ENCODE measurements at places on chromosomes 11 and 22.

DNA sequence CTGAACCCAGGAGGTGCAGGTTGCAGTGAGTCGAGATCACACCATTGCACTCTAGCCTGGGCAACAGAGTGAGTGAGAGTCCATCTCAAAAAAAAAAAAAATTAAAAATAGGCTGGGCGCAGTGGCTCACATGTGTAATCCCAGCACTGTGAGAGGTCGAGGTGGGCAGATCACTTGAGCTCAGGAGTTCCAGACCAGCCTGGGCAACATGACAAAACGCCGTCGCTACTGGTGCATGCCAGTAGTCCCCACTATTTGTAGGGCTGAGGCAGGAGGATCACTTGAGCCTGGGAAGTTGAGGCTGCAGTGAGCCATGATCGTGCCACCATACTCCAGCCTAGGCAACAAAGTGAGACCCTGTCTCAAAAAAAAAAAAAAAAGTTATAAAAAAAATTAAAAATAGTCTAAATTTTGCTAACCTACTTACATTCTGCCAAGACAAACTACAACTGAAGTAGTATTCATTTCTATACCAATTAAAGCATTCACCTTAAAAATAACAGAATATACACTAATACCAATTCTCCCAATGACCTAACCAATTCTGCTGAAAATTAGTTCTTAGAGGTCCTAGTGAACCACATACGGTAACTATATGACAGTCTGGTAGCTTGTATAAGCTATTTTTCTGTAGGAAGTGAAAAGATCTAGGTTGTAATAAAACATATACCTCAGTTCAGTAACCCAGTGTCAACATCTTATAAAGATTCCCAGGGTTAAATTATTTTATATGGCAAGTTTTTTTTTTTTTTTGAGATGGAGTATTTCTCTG is 7.1 kb downstream of the DDX6 start:
- DNase-seq = no peak

DNA sequence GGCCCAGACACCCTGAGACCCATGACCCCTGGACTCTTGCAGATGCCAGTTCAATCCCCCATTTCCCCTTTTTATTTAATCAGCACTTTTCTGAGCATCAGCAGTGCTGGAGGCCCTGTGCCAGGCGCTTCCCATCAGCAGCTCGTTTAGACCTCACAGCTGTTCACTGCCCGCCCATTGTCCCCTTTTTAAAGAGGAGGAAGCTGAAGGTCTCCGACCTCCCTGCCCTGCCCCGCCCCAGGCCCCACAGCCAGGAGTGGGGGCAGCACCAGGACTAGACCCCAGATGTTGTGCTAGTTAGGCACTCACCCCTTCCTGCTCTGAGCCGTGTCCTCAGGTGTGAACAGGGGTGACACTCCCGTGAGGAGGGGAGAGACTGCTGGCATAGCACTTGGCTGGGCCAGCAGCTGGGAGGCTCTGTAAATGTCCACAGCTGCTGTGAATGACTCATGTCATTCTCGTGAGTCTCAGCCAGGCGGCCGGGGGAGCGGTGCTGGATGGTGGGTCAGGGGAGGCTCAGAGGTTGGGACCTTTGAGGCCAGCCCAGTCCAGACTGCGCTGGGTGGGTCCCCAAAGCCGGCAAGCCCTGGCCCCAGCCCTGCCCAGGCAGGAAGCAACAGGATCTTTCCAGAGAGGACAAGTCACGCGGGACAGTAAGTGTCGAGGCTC is 19.9 kb downstream of the EMID1 start:
- no peak for DNase-seq

GRCh38 chr11:62788991-62789390 is 1.8 kb downstream of the TMEM179B start:
- DNase-seq = no peak

DNA sequence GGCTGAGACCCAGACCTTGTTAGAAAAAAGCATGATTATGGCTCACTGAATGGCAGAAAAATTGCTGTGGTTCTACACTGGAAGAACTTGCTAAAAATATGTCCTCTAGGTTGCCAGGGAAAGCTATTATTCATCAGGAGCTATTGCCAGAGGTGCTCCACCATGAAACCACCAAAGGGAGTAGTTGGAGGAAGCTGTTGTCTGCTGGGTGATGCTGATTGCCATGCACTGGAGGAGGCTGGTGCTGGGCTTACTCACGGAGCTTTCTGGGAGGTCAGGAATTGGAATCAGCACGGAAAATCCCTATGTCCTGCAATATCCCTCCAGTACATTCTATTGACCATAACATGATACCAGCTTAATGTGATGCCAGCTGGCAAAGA is 199.6 kb upstream of the ZBED5 start:
- DNase-seq = no peak

DNA sequence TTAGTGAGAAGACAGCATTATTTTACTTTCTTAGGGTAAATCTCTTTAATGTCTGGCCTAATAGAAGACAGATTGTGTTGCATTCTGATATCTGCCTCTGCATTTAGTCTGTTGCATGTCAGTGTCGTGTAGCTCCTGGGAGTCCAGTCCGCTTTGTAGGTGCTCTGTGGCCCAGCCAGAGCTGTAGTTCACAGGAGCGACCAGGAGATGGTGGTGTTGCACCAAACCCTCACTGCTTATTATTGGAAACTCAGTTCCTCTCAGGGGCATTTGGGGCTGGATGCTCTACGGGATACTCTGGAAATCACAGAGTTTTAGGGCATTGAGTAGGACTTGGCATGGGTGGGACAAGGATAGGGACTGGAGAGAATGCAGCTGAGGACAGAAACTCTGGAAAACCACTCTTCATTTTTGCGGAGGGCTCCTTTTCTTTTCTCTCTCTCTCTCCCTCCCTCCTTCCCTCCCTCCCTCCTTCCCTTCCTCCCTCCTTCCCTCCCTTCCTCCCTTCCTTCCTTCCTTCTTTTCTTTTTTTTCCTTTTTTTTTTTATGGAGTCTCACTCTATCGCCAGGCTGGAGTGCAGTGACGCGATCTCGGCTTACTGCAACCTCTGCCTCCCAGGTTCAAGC is 21.7 kb downstream of the MIAT start:
- peak; percentile 73 for DNase-seq

DNA sequence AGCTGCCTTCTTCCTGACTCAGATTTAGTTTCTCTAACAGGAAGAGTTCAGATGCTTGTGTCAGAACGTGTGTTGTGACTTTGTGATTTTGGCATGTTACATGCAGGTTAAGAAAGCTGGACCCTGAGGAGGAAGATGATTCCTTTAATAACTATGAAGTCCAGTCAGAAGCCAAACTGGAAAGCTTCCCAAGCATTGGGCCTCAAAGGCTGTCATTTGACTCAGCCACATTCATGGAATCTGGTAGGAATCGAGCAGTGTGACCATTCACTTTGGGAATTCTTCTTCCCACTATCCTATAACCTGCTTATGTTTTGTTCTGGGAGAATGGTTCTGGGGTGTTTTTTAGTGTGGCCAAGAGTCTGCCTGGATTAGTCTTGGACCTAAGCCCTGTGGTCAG is 48.0 kb downstream of the CABIN1 start:
- DNase-seq = no peak

GRCh38 chr11:20397281-20397680 is 9.8 kb downstream of the PRMT3 start:
- DNase-seq = peak; percentile 32

GRCh38 chr11:126375726-126376125 is 20.2 kb downstream of the ST3GAL4 start:
- DNase-seq = no peak

GRCh38 chr11:27451244-27451965 is 21.2 kb downstream of the LGR4 start:
- DNase-seq = no peak

DNA sequence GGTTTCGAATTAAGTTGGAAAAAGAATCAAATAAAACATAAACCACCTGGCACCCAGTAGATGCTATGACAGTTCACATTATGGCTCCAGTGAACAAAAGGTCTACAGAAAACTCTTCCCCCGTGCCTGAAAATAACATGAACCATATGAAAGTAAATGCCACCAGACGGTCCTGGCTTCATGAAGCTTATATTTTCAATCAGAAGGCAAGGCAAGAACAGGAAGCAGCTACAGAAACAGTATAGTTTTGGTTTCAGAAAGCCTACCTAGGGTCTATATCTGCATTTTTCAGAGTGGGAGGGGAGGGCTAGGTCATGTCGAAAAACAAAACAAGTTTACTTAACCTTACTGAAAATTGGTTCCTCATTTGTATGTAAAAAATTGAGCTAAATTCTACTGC is 9.8 kb downstream of the RAB30 start:
- DNase-seq = no peak

GRCh38 chr11:12128301-12128751 is 17.9 kb downstream of the MICAL2 start:
- DNase-seq = no peak

- no peak for DNase-seq
These were observed 105.3 kb upstream of the KIRREL3 start for GRCh38 chr11:127105593-127106541.

DNA sequence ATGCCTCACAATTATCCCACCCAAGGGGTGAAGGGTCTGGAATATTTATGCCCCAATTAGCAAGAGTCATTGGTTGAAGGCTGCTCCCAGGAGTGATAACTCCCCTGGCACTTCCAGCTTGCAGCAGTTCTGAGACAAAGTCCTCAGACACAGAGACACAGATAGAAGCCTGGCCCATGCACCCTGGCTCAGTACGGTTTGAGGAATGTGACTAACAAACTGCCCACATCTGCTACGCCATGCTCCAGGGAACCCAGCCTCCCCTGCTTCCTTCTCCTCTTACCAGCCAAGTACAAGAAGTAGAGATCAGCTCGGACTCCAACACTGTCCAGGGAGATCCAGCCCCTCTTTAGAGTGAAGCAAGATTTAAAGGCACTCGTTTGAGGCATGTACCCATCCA is 48.5 kb upstream of the BMAL1 start:
- DNase-seq = no peak

DNA sequence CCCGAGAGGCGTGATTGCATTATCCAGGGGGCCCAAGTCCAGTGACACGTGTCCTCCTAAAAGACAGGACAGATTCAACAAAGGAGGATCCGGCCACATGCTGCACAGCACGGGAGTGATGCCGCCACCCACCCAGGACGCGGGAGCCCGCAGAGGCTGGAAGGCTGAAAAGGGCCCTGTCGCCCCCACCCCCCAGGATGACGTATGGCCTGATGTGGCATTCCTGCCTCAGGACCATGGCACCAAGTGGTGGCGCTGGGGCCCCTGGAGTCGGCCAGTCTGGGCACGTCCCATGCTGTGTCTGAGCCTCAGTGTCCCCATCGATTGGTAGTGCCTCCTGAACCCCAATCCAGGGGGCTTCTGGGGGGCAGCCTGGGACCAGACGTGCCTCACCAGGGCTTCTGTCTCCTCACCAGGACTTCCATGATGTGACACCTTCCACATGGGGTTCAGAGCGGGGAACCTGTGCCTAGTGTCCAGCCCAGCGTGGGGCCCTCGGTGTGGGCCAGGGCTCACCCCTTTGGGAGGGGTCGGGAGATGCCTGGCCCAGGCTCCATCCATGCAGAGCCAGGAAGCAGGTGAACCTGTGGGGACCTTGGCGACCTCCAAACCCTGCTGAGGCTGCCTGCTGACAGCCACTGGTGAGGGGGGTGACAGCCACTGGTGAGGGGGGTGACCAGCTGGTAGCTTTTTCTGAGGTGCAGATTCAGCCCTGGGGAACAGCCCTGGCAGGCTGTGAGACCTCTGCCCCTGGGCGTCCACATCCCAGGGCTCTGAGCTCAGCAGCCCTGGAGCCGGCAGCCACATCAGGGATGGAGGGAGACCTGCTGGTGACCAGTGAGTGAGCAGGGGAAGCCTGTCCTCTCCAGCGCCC is 75.3 kb downstream of the KCNQ1 start:
- no peak for DNase-seq

- DNase-seq = no peak
These were observed 13.3 kb upstream of the MICALL1 start for GRCh38 chr22:37892566-37893335.

DNA sequence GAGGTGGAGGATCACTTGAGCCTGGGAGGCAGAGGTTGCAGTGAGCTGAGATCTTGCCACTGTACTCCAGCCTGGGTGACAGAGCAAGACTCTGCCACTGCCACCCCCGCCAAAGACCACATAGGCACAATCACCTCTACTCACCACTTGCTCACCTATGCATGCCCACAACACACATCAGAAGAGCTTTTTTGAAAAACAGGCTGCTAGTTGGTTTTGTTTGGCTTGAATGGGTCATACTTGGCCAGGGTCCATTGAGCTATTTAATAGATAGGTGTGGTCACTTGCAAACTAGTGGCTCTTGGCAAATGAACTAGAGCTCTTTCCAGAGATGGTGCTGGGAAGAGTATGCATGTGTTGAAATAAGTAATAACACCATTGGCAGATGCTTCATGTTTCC is 80.1 kb downstream of the EMSY start:
- no peak for DNase-seq

DNA sequence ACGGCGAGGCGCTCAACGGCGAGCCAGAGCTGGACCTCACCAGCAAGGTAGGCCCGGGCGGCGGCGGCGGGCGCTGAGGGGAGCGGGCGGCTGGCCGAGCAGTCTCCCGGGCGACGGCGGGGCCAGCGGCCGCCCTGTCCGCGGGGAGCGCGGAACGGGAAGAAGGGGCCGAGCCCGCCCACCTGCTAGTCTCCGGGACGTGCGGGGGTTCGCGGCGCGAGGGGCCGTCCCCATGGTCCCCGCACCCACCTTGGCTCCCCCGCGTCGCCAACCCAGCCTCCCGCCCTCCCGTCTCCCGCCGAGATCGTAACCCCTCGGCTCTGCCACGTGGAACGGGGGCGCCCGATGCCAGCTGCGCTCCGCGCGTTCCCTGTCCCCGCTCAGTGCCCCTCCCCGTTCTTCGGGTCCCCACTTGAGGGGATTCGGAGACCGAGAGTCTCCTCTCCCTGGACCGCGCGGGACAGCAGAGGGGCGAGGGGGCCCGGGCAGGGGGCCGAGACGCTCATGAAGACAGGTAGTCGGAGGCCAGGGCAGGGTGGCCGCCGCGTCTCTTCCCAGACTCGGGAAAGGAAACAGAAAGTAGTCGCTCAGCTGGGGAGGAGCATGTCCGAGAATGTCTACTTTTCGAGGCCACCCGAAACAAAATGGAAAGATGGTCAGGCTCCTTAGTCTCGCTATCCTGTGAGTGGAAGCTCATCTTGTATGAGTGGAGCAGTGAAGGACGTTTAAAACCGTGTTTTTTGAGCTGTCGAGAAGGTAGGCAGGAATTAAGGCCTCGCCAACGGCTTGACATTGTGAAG is 557 bp downstream of the GTPBP1 start:
- peak; percentile 24 for DNase-seq

- no peak for DNase-seq
These were observed 1.4 kb upstream of the DGAT2 start for GRCh38 chr11:75767228-75767572.

DNA sequence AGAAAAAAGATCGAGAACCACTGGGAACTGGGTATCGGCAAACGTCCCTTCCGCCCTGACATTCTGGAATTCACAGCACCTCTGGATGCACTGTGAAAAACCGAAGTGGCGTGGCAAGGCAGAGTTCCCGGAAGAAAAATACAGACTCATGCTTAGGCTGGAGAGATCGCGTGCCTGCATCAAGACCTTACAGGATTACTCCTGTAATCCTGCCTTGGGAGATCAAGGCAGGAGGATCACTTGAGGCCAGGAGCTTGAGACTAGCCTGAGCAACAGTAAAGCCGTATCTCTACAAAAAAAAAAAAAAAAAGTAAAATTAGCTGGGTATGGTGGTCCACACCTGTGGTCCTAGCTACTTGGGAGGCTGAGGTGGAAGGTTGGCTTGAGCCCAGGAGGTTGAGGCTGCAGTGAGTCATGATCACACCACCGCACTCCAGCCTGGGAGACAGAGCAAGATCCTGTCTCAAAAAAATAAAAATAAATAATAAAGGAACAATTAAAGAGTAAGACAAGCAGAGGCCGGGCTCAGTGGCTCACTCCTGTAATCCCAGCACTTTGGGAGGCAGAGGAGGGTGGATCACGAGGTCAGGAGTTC is 19.9 kb upstream of the TEF start:
- DNase-seq = no peak

Data from CD4-positive, alpha-beta T cell treated with Interleukin-15 for 4 hours (primary cell).